Activated naive CD4-positive, alpha-beta T cell treated with Interleukin-2 at 50 U/mL for 16 hours (primary cell): ENCODE measurements at places on chromosomes 4 and X.

DNA sequence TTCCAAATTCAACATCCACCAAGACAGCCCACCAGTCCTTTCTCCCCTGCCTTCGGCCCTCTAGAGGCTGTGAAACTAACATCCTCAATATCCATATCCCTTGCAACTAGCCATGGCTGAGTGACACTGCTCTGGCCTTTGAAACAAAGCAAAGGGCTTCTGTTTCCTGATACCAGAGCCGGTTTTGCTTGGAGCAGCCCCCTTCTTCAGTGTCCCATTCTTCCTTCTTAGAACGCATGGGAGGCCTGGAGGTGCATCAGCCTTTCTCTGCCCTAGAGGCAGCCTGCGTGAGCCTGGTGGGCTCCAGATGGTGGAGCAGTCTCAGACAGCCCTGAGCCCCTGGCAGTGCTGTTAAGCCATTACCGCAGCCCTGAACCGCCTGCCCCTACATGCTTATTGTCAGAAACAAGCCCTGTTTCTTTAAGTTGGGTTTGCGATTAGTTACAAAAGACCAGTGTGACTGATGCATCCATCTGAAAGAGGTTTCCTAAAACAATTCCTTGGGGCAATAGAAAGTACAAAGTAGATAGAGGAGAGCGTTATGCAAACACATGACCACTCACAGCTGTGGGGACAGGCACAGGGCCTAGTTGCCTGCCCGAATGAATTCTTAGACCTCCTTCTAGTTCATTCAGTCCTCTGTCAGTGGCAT is 74.1 kb downstream of the EVC start:
- no peak for DNase-seq

GRCh38 chr4:88481537-88481936 is 24.6 kb downstream of the HERC5 start:
- no peak for DNase-seq

DNA sequence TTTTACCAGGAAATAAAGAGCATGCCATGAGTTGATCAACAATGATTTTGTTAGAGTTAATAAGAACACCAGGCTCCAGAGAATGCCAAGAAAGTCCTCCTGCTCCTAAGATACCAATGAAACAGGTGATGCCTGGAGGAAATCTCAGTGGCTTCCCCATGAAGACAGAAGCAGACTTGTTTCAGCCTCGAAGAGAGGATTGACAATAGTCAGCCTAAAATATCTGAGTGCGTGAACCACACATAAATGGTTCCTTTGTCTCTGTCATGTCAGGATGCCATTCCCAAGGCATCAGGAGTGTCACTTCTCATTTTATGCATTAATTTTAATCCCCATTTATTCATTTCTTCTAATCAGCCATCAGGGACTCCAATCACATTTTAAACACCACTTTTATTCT is 69.6 kb downstream of the PHOX2B start:
- DNase-seq, result no peak

- DNase-seq, result no peak
Measured at GRCh38 chr4:78370631-78371372, 180.8 kb upstream of the ANXA3 start.

- DNase-seq, result peak; percentile 33
Measured at GRCh38 chrX:54921427-54922021, 900 bp downstream of the TRO start.

DNA sequence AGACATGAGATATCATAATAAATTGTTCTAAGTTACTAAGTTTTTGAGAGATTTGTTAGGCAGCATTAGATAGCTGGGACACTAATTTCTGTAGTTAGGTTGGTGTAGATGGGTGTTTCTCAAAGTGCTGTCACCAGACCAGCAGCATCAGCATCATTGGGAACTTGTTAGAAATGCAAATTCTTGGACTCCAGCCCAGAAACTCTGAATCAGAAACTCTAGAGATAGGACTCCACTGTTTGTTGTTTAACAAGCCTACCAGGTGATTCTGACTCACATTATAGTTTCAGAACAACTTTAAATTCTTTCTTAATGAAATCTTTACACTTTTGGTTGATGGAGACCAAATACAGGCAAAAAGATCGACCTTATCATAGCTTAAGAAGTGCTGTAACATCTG is 173.7 kb downstream of the PABPC4L start:
- no peak for DNase-seq

DNA sequence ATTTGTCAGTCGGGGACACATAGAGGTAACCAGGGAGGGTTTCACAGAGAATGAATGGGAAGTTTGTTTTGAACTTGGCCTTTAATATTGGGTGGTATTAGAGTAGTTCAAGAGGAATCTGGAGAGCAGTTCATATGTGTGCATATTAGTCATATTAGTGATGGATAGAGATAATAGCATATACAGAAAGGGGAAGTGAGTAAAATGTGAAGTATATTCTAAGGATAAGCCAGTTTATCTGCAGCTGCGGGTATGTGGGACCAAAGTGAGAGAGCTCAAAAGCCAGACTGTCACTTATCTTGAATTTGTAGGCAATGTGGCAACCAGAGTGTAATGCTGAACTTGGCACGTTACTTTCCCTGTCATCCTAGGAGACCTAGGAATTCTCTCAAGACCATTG is 169.9 kb downstream of the AFF2 start:
- DNase-seq, result no peak

DNA sequence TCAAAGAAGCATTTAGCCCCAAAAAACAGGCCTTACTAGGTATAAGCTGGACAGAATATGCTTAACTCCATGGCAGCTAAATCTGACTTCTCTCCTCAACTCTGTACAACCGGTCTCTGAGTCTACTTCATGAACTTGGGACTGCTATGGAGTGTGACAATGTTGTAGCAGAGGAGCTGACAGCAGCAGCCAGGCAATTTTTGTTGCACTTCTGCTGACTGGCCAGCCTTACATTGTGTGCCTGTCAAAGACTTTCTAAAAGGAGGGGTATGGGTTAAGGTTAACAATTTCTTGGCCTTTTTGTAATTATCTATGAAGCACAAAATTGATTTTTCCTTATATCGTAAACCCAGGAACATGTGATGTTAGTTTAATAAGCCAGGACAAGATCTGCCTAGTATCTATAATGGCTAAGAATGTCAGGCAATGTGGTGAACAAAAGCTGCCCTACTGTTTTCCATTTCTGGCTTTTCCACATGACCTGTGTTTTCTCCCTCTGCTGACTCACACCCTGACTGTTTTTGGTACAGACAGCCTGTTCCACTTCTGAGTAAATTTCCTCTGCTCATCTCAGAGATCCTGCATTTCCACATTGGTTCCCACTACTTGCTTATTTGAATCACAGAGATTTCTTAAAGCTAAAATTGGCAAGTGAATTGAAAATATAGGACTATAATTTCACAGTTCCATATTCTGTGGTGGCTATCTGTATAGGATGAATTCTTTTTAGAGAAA is 9.3 kb downstream of the NOX1 start:
- DNase-seq, result no peak

DNA sequence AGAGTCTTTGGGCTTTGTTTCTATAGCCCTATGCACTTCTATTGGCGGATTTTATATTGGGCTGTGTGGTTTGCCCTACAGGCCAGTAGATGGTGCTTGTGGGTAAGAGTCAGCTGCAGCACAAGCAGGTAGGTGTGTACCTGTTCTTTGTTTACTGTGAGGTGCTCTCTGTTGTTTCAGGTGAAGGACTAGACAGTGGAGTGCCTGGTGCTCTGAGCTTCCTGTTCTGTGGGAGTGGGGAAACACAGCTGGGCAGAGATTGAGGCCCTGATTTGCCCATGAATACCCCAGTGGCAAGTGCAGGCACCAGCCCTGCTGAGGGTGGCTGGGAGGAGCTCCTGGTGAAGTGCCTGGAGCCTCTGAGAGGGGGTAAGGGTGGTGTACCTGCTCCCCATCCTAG is 26.3 kb upstream of the UCP1 start:
- no peak for DNase-seq

- DNase-seq, result peak; percentile 53
Measured at GRCh38 chrX:323721-324628, 5.4 kb upstream of the GTPBP6 start.

DNA sequence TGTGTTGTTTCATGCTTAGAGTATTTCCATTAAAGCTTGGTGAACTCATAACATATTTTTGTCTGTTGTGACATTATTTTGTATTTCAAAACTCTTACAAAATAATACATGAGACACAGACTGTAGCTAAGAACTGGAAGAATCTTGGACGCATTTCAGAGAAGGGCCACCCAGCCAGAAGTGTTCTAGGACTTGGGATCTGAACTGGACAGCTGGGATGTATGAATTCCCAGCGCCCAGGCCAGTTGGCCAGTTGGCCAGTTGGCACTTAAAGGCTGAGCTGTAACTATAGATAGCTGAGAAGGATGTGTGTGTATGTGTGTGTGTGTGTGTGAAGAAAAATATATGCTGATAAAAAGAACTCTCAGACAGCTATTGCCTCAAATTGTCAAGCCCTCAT is 193.4 kb upstream of the GPR101 start:
- no peak for DNase-seq

GRCh38 chrX:99301990-99302389 is 1108.1 kb downstream of the PCDH19 start:
- DNase-seq, result no peak

- no peak for DNase-seq
Measured at GRCh38 chr4:172777729-172778431, 390.7 kb upstream of the GALNT7 start.

DNA sequence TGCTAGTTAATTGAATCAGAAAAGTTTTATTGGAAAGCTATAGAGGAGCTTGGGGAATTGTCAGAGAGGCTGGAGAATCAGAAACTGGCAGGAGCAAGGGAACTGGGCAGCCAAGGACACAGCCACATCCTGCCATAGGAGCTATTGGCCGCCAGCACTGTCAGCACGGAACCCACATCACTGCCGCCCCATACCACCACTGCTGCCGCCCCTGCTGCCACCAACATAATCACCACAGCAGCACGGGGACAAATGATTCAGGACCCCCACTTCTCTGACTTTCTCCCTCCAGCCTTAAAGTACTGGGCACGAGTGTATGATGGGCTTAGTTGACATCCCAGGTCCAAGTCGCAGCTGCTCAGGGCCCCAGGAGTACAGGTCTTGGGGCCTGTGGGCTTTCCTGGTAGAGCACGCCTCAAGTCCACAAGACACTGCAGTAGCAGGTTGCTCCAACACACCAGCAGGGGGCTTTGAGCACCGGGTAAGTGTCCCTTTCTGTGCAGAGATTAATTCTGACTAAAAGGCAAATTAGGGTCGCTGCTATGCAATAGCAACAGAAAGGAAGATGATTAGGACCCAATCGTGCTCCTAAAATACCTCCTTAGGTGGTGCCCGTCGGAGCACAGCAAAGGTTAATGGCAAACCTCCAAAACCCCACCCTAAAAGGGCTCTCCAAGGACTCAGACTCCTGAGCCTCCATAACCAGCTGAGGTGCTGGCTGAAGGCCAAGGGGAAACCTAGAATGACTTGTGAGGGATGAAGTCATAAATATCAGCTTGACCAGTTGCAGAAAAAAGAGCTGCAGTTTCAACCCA is 6.9 kb downstream of the PJA1 start:
- DNase-seq, result peak; percentile 6

- no peak for DNase-seq
Measured at GRCh38 chrX:103063191-103063845, 653 bp downstream of the BEX1 start.

GRCh38 chr4:24705016-24705753 is 90.2 kb upstream of the SOD3 start:
- DNase-seq, result no peak

- DNase-seq, result no peak
Measured at GRCh38 chr4:130368668-130369067, 1272.7 kb downstream of the C4orf33 start.

DNA sequence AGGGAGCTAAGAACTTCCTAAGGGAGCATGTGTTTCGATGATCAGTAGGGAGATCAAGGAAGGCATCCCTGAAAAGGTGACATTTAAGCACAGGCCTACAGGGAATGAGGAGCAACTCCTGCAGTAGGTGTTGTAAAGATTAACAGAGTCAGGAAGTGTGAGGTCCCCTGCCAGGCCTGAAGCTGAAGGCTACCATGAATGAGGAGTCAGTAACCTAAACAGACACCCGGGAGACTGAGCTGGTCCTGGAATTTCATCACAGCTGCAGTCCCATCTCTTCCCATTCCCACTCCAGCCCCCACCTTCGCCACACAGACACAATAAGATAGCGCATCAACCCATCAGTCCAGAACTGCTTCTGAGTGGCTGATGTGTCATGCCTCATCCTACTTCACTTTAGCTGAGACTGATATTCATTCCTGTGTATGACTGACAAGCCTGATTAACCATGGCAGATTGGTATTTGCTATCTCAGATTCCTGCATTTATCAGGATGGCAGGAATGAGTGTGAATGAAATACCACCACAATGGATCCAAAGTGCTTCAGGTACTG is 27.0 kb upstream of the EFNB1 start:
- DNase-seq, result no peak

GRCh38 chrX:39859991-39860861 is 237.5 kb downstream of the BCOR start:
- DNase-seq, result peak; percentile 84

- no peak for DNase-seq
Measured at GRCh38 chr4:149164282-149164681, 651.4 kb downstream of the IQCM start.

DNA sequence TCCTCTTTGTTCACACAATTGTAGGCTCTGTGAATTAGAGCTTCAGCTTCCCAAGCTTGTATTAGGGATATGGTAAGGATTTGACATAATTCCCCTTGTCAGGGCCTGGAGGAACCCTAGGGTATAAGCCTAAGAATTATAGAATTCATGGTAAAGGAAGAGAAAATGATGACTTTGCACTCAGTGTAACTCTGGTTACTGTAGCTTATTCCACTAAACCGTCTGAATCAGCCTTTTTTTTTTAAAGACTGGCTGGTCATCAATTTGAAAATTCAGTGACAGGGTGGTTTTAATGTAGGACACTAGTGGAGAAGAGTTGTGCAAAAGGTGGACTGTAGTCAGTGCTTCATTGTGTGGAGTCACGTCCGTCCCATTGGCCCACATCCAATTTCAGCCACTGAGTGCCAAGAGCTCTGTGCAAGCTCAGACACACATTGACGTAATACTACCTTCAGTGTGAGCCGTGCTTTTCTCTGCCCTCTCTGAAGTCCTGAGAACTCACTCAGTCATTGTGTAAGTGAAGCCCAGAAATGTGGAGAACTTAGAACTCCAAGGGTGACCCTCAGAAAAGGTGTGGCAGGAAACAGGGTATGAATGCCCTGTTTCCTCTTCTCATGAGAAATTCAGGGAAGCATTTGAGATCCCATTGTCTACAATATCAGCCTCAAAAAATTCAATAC is 449.8 kb downstream of the C4orf33 start:
- DNase-seq, result no peak

GRCh38 chrX:155144926-155145325 is 71.3 kb upstream of the VBP1 start:
- DNase-seq, result no peak

DNA sequence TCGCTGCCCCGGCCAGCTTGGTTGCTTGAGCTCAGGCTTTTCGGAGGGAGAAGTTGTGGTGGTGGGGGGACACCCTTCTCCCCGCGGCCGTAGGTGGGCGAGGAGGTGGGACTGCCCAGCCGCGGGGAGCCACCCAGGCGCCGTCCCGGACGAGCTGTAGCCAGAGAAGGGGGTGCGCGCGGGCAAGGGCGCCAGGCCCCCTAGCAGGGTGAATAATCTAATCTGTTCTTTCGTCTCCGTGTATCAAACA is 3.1 kb downstream of the MID1IP1 start:
- no peak for DNase-seq

- no peak for DNase-seq
Measured at GRCh38 chrX:39805022-39805421, 292.7 kb downstream of the BCOR start.

- no peak for DNase-seq
Measured at GRCh38 chrX:11196476-11196875, 85.3 kb downstream of the HCCS start.
